ENCODE measurements at places on chromosomes 6 and 20.

DNA sequence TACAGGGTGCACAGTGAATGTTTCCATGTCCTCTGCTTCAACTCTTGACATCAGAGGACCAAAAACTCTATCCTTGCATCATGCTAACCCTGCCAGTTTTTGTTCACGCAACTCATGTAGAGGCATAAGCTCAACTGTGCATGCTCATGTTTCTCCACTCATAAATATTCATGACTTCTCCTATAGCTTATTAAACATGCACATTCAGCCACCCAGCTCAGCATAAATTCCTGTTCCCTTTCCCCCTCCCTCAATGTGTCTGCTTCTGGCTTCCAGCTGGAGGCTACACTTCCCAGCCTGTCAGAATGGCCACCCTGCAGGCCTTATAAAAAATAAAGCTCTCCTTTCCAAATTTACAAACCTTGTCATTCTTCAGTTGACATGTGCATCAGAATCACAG lies 154.6 kb downstream of the KIF16B start:
- no peak for DNase-seq

- peak; percentile 16 for DNase-seq
Measured at GRCh38 chr6:45474376-45474775, 96.6 kb upstream of the SUPT3H start.

GRCh38 chr6:145891126-145891525 lies 73.0 kb downstream of the SHPRH start:
- no peak for DNase-seq

DNA sequence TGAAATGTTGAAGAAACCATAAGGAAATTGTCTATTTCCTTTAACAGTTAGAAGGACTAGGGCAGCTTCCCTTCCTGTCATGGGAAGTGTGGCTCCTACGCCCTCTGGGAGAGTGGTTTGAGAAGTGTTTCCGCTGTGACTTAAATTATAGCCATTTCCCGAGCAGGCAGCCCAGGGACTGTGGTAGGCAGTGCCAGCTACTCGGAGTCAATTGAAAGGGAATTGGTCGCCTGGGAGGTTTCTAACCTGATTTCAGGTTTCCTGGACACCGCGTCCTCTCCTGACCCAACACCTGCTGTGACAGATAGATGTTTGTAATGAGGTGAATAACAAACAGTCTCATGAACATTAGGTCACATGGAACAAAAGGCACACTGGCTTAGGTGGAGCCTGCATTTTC lies 256.1 kb upstream of the PLCB4 start:
- DNase-seq = no peak

DNA sequence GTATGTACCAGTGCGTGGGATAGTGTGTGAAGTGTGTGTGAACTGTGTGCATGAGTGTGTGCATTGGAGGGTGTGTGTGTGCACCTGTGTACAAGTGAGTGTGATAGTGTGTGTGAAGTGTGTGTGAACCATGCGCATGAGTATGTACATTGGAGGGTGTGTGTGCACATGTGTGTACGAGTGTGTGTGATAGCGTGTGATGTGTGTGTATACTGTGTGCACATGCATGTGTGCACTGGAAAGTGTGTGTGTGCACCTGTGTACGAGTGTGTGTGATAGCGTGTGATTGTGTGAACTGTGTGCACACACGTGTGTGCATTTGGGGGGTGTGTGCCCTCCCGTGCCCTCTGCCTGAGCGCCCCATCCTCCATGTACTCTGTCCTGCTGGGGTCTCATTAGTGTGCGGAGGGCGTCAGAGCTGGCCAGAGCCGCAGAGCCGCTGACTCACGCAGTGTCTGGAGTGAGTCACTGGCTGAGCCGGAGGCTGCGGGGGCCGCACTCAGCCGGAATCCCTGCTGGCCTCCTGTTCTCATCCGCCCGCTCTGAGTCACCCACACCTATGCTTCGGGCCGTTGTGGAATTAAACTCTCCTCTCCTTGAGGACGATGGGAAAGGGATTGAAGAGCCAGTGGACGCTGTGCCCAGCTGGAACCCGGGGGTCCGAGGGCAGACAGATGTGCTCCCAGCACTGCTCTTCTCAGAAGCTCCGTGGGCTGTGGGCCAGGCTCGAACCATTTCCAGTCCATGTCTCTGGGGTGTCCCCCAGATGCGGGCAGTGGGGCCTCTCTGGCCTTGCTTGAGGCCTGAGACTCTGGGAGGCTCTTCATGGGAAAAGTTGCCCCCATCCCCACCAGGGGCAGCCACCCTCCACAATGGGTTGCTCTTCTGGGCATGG lies 27.3 kb upstream of the STX16 start:
- DNase-seq = no peak

- no peak for DNase-seq
Measured at GRCh38 chr6:133160536-133160935, 80.6 kb upstream of the EYA4 start.

GRCh38 chr6:77987035-77987384 lies 334.2 kb downstream of the MEI4 start:
- no peak for DNase-seq

GRCh38 chr6:94377835-94378234 lies 958.5 kb upstream of the EPHA7 start:
- DNase-seq = no peak

GRCh38 chr6:30735668-30736314 lies 6.7 kb downstream of the FLOT1 start:
- no peak for DNase-seq

DNA sequence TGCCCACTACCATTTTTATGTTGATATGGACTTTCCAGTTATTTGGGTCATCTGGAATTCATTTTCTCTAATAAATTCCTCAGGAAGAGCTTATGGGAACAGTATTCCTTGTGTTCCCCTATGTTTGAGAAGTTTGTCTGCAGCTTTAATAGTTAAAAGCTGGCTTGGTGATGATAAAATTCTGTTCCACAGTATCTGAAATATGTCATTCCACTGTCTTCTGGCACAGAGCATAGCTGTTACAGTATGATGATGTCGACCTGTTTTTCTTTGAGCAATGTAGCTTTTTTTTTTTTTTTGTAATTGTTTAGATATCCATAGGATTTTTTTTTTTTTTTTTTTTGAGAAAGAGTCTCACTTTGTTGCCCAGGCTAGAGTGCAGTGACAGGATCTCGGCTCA lies 43.2 kb downstream of the NCOA3 start:
- no peak for DNase-seq

- DNase-seq = no peak
Measured at GRCh38 chr6:2410656-2411380, 165.4 kb upstream of the GMDS start.

DNA sequence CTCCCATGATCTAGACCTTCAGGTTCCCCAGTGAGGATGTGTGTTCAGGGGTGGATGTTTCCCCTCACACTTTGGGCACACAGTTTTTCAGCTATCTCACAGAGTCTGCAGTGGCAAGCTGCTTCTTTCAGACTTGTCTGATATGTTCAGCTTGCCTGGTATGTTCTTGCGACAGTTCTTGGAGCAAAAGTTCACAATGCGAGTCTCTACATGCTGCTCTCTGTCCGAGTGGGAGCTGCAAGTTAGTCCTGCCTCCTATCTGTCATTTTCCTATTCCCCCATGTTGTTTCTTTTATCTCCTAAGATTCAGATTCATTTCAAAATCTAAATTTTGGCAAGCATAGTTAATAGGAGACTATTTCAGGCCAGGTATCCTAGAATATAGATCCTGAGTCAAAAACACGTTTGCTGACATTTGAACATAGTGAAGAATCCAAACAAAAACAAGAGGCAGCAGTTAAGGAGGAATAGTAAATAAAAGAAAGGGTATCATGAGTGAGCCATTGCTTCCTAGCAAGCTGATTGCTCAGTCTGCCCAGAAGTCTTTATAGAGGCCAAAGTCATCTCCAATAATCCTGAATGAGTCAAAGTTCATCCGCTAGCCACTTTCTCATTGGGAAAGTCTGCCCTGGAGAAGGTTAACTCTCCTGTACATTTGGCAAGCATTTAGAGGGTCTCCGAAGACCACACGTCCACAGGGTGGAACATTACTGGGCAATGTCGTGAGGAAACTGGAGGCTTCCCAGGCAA lies 140.2 kb upstream of the MOCS1 start:
- DNase-seq = no peak

DNA sequence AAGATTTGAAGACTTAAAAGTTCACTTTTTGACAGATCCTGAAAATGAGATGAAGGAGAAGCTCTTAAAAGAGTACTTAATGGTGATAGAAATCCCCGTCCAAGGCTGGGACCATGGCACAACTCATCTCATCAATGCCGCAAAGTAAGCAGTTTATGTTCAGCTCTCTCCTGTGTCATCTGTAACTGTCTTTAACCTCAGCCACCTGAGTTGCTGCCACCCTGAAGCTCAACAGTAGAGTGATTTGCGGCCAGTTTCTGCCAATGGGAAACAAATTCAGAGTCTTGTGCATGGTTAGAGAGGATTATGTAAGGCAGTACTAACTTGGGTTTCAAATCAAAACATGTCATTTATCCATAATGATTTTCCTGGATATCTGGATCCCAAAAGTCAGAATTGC lies 10.1 kb downstream of the TNFAIP3 start:
- no peak for DNase-seq

DNA sequence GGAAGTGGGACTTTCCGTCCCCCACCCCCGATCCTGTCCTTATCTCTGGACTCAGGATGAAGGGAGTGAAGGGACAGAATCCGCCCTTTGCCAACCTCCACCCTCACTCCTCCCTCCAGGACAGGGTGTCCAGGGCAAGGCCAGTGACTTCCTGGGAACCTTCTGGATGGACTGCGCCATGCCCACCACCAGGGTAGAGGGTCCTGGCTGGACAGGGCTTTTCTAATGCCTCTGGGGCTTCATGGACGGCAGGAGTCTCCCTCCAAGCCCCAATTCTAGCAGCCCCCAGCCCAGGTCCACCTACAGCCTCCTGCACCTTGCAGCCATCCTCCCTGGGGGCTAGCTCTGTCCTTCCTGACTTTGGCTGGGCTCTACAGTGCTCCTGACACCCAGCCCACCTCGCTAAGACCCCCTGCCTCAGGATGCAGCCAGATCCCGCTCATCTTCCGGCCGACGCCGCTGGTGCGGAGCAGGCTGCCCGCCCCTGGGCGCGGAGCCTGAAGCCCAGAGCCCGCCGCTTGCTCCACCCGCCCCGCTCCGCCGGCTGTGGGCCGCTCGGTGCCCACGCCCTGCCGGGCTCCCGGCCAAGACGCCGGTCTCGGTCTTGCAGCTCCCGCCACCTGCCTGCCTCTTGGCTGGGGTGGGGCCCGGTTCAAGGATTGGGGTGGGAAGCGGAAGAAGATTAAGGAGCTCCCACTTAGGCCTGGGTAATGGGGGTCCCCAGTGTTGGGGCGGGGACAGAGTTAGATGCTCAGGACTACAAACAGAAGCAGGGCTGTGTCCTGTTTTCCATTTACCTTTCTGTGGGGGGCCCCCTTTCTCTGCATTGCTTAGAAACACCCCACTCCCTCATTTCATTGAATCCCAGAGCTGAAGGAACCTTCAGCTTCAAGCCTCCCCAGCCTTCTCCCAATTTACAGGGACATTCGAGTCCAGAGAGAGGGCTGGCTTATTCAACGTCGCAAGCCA lies 72.8 kb downstream of the MDGA1 start:
- no peak for DNase-seq

DNA sequence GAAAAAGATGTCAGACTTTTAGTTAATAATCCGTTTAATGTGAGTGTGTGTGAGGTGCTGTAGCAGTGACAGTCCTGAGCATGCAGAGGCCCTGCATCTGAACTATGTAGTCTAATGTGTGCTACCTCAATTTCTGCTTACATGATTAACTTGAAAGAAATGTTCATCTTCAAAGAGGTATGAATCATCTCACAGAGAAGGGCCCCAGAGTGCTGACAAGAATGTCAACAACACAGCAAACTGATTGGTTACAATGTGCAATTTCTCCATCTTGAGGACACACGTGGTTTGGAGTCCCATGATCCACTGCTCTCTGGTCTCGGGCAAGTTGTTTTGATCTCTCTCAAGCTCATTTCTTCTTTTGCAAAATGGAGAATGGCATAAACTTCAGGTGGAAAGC lies 61.7 kb upstream of the EMILIN3 start:
- DNase-seq = no peak

- DNase-seq = peak; percentile 82
Measured at GRCh38 chr6:89079511-89080234, 878 bp upstream of the PNRC1 start.

GRCh38 chr6:125480571-125480970 lies 178.8 kb upstream of the HDDC2 start:
- no peak for DNase-seq

- no peak for DNase-seq
Measured at GRCh38 chr6:153058909-153059308, 56.4 kb upstream of the MTRF1L start.

- DNase-seq = no peak
Measured at GRCh38 chr20:62364911-62365736, 2.0 kb downstream of the LAMA5 start.

- DNase-seq = peak; percentile 57
Measured at GRCh38 chr6:36827261-36828079, 11.8 kb downstream of the CPNE5 start.

- no peak for DNase-seq
Measured at GRCh38 chr6:3371222-3371949, 85.5 kb downstream of the SLC22A23 start.

GRCh38 chr6:113466526-113466925 lies 390.6 kb upstream of the MARCKS start:
- no peak for DNase-seq

DNA sequence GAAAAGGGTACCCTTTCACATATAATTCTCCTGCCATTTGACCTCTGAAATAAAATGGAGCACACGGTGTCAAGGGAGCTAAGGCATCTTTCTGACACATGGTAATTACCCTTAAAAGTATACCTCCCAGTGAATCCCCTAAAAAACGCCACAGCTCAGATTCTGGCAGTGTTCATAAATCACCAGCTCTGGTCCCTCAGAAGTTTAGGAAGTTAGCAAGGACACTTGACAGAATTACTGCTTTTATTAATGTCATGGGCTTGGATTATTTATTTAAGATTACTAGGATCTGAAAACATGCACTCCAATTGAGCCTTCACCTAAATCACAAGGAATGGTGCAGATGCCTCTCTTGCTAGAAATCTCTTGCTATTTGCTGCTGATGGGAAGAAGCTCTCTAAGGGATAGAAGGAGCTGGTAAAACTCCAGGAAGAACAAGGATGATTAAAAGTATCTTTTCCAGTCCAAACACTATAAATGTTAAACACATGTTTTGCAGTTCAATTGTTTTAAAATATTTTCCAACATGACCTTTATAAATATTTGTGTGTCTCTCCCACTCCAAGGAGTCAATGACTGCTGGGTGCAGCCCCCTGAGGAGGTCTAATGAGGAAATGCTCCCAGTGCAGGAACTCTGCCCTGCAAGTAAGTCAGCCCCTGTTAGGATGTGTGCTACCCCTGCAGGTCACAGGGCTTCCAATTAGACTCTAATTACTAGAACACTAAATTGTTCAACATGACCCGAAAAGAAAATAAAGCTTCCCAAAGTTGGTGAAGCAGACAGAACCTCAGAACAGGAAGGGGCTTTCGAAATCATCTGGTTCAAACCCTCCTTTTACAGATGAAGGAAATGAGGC lies 230.3 kb downstream of the TFAP2A start:
- no peak for DNase-seq

- no peak for DNase-seq
Measured at GRCh38 chr20:20089018-20089417, 36.7 kb downstream of the CFAP61 start.
